ENCODE measurements at places on chromosomes 2 and 18.

DNA sequence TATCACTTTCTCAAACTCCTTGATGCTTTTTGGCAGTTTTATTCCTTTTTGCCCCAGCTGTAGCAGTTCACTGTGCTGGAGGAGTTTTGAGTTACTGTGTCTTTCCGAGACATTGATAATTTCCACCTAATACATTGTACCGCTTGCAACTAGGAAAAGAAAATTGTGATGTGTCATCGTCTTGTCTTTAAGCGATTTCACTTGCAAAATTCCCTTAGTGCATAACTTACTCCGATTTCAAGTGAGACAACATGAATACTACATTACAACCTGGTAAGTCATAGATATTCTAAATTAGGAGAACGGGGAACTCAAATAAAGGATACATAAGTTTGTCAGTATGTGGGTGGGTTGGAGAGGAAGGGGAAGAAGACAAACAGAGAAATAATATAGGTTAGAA, 340.5 kb upstream of the KYNU start:
- no peak for DNase-seq

DNA sequence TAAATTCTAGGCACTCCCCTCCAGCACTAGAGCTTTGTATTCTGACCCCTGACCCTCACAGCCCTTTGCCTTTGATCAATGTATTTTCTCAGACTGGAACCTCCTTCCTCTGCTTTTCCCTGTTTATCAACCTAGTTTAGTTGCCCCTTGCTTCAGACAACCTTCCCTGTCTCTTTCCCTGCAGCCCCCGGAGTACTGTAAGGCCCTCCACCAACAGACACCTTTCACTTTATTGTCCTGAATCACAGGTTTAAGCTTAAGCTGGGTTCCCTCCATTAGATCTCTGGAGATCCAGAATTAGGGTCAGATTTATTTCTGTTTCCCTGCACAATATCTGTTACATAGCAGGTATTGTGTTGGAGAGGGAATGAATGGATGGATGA, 140.2 kb downstream of the DDX1 start:
- no peak for DNase-seq

GRCh38 chr2:202612145-202612544, 22.6 kb upstream of the FAM117B start:
- no peak for DNase-seq

DNA sequence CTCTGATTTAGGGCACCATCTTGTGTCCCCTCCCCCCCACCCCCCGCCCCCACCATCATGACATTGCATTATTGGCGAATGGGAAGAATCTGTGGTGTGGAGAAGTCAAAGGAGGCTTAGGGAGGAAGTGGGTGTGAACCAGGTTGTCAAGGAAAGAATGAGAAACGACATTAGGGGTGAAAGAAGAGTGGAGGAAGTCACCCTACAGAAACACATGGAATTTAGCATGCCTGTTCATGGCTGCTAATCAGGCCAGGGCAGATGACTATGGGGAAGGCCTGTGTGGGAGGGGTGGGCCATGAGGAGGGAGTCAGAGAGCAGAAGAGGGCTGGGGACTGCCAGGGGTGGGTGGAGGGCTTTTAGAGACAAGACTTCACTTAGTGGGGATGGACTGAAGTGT, 81.6 kb downstream of the AOX1 start:
- DNase-seq, result no peak

DNA sequence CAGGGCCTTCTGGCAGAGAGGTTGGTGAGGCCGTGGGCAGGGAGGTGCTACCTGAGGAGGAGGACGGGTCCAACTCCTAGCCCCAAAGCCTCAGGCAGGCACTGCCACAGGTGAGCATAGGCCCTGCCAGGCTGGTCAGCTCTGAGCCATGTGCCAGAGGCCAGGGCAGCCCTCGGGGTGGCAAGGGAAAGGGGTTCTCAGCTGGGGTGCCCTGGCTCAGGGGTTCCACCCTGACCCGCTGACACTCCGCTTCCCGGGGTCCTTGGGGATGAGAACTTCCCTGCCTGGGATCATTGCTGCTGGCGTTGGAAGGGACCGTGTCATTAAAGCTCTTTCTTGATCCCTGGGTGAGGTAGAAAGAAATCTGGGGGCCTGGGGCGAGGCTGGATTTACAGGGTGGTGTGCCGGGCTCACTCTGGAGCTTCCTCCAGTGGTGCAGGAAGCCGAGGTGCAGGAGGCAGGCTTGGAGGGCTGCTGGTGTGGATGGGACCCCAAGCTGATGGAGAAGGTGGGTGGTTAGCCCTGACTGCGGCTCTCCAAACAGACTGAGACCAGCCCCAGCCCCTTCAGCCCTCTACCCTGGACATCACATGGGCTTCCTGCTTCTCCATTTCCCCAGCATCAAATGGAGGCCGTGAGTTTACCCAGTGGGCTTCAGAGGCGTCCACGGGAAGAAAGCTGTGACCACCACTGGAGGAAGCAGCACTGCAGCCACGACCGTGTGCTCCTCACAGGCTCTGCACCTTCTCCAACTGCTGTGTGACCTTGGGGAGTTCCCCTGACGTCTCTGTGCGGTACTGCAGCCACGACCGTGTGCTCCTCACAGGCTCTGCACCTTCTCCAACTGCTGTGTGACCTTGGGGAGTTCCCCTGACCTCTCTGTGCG, 295.2 kb downstream of the NDUFA10 start:
- no peak for DNase-seq

DNA sequence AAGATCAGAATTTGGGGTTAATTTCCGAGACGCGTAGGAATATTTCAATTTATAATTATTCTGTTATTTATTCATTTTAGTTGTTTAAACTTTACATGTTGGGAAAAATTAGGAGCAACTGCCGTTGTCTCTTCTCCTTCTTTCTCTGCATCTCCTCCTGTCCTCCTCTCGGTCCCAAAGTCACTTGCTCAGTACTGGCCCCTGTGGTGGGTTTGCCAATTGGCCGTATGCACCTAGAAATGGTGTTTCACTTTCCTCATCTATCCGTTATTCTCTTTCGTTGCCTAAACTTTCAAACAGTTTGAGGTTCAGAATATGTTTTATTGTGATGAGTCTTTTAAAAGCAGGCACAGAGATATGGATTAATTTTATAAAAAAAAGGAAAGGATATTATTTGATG, 517.9 kb downstream of the PLCL1 start:
- no peak for DNase-seq

DNA sequence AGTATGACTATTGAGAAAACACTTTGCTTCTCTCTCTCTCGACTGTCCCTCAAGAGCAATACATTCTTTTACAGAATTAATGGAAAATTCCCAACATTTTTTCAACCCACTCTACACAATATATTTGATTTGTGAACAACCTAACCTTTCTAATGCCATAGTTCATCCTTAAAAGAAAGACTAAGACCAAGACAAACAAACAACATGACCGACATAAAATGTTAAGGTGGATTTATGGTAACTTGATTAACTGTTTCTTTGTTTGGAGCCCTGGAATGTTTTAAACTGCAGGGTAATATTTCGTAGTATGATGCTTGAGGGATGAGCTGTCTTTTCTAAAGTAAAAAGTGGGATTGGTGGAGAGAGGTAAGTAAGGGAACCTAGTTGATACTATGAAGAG, 738.2 kb downstream of the MBD2 start:
- DNase-seq, result no peak

DNA sequence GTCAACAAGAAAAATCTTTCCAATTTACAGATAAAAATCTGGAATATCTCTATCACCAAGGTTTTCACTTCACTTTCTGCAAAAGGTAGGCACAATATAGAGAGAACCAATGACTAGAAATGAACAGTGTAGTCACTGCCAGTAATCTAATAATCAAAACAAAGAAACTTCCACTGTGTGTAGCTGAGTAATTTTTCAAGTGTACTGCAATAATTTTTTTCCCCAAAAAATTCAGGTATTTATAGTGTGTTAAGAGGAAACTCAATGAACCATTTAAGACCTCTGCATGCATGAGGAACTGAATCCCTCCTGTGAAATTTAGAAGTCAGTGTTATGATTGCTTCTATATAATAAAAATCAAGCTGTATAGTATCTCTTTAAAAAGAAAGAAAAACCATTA, 121.8 kb downstream of the MEMO1 start:
- DNase-seq, result no peak

DNA sequence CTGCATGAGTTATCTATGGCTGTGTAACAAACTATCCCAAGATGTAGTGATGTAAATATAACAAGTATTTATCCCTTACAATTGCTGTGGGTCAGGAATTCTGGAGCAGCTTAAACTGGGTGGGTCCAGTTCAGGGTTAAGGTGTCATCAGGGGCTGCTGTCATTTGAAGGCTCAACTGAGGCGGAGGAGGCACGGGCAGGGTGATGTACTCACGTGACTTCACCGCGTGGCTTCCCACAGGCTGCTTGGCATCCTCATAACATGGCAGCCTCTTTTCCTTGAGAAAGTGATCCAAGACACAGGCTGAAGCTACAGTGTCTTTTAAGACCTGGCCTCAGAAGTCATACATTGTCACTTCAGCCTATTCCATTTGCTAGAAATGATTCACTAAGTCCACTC, 125.8 kb downstream of the PTGR3 start:
- no peak for DNase-seq

- no peak for DNase-seq
These were observed 116.4 kb downstream of the INO80D start for GRCh38 chr2:205969584-205969983.

GRCh38 chr18:47997338-47997780, 66.9 kb upstream of the SMAD2 start:
- DNase-seq, result no peak

DNA sequence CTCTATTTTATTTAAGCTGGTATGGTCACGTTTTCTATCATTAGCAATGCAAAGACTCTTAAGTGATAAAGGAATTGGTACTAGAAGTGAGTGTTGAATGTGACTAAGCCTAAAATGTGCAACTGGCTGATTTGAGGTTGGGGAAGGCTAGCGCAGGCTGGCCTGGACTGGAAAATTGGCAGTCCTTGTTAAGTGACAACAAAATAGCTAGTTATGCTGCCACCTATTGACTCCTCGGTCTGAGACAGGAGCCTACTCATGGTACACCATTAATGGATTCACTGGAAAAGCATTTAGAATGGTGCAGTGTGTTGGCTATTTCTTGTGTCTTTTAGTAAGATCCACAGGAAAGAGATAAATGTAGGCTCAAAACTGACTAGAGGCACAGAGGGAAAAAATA, 5.7 kb upstream of the WIPF1 start:
- no peak for DNase-seq

- DNase-seq, result no peak
These were observed 114.8 kb upstream of the ANKRD30BL start for GRCh38 chr2:132276571-132276981.
